ENCODE measurements at places on chromosomes 1 and 21.

DNA sequence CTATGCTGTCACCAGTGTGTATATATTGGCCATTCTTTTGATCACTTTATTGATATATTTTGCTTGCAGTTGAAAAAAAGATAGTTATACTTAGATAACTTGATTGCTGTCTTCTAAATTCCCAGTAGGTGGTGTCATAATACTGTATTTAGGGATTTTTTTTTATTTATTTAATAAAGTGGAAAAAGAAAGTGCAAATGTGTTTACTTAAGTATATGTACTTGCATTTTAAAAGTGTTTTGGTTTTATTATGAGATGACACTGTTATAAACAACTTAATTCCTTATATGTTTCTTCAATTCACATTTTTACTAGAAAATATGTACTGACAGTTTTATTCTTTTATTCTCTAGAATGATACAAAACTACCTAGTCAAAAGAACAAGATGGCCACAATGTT, 164.8 kb downstream of the USP25 start:
- DNase-seq, result no peak

DNA sequence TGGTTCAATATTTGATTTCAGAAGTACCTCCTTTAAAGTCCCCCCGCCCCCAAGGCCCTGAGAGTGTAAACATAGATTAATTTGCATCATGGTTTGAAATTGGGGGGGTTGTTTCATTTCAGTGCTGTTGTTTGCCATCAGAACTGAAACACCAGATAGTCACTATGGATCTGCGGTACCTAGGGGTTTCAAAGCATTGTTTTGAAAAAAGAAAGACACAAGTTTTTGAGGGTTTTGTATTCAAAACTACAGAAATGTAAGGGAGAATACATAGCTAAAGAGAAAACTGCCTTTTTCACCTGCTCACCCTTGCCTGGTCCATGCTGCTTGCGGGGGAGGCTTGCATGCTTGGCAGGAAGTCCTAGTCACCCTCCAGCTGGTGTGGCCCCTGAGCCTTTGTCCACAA, 59.3 kb downstream of the ACP6 start:
- DNase-seq, result no peak

DNA sequence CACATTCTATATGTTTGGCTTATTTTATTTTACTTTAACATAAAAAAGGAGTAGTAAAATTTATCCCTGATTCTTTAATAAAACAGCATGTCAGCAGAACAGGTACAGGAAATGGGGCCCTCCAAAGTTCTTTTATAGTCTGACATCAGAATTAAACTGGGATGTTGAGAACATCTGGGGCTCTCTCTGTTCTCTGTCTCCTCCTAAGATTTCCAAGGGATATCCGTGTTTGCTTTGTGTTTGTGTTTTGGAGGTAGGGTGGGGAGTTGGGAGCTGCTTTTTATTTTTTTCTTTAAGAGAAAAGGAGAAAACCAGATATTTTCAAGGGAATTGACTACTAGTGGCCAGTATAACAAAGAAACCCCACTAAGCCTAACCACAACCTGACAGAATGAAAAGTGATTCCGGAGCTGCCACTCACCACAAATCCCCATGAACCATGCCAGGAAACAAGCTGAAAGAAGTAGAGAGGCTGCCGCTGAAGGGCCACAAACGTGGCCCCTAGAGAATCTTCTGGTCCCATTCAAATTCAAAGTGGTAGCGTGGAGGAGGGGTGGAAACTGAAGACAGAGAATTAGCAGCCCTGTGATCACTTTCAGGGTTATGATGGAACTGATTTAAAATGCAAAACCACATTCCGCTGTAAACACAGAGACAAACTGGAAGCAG, 369.6 kb upstream of the ADGRL2 start:
- no peak for DNase-seq

GRCh38 chr1:224513383-224513782, 78.8 kb upstream of the WDR26 start:
- DNase-seq, result no peak

DNA sequence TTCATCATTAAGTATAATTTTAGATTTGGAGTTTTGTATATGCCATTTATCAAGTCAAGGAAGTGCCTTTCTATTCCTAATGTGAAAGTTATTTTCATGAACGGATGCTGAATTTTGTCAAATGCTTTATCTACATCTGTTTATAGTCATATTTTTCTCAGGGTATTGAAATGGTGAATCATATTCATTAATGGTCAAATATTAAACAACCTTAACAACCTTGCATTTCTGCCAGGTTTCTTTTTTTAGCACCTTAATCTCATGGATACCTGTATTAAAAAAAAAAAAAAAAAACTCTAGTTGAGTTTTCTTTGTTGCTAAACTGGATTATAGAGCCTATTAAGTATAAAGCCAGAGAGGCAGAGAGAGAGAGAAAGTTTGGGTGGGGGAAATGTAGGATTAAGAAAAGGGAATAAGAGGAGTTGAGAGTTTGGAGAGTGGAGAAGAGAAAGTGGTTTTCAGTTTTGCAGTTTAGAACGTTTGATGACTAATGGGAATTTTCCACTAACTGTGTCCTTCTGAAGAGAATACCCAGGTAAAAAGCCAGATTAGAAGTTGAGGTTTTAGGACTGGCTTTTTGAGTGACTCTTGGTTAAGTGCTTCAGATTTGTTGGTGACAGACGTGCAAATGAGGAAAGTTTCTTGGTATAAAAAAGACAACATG, 305.0 kb downstream of the HLX start:
- DNase-seq, result no peak

DNA sequence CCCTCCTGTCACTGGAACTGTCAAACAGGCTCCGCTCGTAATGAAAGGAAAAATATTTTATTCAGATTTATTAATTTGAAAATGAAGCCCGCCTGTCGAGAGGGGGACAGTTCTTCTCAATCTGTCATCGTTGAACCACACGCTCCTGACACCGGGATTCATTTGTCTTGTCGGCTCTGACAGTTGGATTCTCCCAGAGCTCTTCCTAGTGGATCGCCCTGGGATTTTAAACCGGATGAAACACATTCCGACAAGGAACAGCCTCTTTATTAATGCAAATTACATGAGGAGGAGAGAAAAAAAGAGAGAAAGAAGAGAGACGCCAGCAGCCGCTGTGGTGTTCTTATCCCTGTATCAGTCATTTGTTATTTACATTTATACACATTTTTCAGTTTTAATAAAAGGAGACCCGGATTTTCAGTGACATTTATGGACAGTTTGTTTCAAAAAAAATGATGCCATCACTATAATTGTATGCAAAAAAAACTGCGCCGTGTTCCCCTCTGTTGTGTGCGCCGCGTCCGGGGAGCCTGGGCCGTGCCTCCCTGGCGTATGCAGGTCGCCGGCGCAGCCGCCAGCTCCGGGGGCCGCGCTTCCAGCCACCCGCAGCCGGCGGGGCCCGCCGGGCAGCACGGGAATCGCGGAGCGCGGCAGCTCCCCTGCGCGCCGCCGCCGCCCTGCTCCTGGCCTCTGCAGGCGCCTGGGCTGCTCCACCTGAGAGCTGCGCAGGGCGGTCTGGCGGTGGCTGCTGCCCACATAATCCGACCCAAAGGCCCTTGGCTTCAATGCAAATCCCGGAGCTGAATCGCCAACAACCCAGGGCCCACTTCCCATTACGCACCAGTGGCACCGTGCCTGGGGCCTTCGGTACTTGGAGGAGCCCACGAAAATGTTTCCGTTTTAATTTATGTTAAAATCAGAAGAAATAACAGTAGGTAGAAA, 237.9 kb upstream of the PBX1 start:
- no peak for DNase-seq

- no peak for DNase-seq
Measured at GRCh38 chr1:40178200-40178599, 17.0 kb downstream of the RLF start.

- no peak for DNase-seq
Measured at GRCh38 chr21:46116776-46117585, 19.1 kb downstream of the COL6A2 start.

DNA sequence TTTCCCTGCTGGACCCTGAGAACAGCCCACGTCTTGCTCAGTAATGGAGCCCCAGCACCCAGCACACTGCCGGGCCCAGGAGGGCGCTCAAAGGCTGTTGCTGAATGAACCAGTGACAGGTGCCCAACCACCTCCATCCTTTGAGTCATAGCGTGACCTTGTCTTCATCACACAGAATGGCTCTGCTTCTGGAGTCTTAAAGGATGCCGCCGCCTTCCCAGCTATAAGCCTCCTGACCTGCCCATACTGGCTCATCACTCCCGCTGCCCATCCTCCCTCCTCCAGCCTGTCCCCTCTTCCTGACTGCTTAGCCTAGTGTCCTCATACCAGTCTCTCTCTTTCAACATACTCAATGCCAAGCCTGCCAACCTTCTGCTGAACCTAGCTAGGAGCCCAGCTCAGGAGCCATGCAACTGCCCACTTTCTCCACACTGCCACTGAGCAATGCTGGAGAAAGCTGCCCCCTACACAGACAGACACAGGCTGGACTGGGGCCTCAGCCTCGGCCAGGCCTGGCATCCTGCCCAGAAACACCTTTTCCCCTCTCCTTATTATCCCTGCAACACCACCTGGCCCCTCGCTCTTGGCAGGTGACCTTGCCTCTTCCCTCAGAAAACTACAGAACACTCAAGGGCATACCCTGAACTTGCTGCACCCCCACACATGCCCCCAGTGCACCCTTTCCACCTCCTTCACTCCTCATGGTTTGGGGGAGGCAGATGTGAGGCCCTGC, 14.1 kb downstream of the TTC39A start:
- no peak for DNase-seq

DNA sequence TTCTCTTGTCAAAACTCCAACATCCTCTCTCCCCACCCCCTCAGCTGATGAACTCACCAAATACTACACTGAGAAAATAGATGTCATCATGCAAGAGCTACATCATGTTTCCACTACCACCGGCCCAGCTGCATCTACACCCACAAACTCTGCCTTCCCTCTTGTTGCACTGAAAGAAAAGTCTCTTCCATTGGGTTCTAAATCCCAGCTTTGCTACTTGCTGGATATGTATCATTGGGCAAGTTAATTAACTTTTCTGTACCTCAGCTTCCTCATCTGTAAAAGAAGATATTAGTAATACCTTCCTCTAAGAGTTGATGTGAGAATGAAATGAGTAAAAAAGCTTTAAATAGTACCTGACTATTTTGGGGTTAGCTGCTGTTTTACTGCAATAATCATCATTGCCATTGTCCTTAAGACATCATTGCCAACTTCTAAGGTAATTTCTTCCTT, 108.6 kb downstream of the OLFML2B start:
- DNase-seq, result no peak

DNA sequence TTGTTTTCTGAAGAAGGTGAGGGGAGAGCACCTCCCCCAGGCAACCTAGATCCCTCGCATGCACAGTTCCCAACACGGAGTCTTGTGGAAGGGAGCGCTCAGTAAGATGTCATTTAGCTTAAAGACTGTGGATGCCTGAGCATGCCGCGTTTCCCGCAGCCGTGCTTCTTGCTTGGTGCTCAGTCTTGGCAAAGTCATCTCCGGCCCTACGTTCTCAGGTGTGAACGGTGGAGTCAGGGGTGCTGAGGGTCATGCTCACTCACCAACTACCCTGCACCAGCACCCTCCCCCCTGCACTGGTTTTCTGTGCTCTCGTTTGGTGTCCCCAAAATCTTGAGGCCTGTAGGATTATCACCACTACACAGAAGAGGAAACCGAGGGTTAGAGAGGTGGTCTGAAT, 202.1 kb downstream of the RHOU start:
- no peak for DNase-seq

DNA sequence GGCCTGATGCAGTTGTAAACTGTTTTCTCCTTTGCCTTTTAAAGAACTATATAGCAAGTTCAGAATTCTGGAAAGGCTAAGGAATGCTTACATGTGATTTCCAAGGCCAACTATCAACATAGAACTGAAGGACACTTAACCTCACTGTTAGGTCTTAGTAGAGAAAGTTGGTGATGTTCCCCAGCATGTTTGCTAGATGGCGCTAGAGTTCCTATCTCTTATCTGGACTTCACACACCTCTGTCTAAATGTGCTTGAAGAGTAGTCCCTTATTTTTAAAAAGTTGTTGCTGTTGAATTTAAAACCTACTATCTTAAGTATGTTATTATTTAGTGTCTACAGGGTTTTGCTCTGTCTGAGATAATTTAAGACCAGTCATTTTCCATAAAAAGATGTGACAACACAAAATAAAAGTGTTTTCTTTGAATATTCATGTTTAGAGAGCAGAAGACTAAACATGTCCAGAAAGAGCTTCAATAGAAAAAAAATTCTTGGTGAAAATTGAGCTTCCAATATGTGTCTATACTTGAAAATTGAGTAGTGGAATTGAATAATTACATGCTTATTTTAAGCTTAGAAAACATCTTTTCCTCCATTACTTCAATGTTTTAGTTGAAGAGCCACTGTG, 237.3 kb downstream of the S1PR1 start:
- DNase-seq, result no peak

- DNase-seq, result no peak
Measured at GRCh38 chr1:66617362-66618184, 83.6 kb downstream of the SGIP1 start.

- DNase-seq, result no peak
Measured at GRCh38 chr1:184162281-184162680, 110.8 kb downstream of the TSEN15 start.

GRCh38 chr1:21927533-21928237, 9.4 kb downstream of the HSPG2 start:
- no peak for DNase-seq

GRCh38 chr1:41382480-41383090, 21.4 kb downstream of the FOXO6 start:
- no peak for DNase-seq

GRCh38 chr1:8363186-8363766, 45.4 kb downstream of the SLC45A1 start:
- no peak for DNase-seq

DNA sequence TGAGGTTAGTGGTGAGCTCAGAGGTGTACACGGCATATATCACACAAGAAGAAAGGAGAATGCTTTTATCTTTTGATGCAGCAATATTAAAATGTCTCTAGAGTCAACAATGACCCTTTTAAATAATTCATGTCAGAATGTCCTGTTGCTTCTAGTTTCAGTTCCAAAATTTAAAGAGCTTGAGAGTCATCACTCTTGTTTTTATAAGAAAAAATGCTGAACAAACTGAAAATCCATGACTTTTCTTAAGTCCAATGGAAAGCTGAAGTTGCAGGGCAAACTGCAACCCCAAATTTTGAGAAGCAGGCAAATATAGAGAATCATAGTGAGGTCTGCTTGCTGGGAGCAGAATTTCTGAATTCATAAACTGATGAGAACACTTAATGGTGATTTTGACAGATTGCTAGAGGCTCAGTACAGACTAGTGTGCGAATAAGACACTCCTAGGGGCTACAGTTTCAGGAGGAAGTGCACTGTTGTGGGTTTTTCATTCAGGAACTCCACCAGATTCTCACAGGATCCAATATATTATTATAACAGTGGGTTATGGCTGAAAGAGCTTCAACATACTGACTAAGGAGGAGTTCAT, 135.1 kb downstream of the CLIC6 start:
- DNase-seq, result no peak

- DNase-seq, result no peak
Measured at GRCh38 chr1:110460253-110461220, 9.6 kb downstream of the PROK1 start.

GRCh38 chr1:40344597-40344996, 27.5 kb upstream of the COL9A2 start:
- no peak for DNase-seq
